ENCODE measurements at places on chromosomes 1 and 21.

- no peak for DNase-seq
Measured at GRCh38 chr1:29122682-29123052, 1.0 kb downstream of the TMEM200B start.

GRCh38 chr1:115261496-115261895 is 76.6 kb downstream of the NGF start:
- no peak for DNase-seq

- DNase-seq, result peak; percentile 74
Measured at GRCh38 chr1:26035959-26036755, 9.8 kb downstream of the SLC30A2 start.

DNA sequence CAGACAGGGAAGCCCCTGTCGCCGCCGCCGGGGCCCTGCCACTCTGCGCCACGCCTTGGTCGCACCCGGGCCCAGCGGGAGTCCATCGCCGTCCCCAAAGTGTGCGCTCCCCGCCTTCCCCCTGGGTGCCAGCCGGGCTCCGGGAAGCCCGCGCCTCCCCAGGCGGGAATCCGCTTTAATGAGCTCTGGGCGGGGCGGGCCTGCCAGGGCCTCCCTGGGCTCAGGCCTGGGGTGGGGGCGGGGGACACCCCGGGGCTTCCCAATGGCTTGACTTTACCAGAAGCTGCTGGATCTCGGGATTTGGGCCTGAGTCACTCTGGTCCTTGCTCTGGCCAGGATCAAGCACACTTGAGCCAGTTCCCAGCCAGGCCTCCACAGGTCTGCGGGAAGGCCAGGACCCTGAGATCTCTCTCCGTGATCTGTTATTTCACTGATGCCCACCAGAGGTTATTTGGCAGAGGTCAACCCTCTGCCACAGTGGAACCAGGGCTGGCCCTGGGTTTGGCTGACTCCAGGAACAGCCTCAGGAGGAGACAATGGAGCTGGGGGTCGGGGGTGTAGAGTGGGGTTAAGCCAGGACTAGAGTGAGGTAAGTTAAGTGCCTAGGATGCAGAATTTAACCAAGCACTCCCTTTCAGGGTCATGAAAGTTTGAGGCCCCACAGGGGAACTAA is 178.4 kb upstream of the EDN2 start:
- DNase-seq, result no peak

GRCh38 chr1:180631194-180631765 is 542 bp upstream of the XPR1 start:
- no peak for DNase-seq

DNA sequence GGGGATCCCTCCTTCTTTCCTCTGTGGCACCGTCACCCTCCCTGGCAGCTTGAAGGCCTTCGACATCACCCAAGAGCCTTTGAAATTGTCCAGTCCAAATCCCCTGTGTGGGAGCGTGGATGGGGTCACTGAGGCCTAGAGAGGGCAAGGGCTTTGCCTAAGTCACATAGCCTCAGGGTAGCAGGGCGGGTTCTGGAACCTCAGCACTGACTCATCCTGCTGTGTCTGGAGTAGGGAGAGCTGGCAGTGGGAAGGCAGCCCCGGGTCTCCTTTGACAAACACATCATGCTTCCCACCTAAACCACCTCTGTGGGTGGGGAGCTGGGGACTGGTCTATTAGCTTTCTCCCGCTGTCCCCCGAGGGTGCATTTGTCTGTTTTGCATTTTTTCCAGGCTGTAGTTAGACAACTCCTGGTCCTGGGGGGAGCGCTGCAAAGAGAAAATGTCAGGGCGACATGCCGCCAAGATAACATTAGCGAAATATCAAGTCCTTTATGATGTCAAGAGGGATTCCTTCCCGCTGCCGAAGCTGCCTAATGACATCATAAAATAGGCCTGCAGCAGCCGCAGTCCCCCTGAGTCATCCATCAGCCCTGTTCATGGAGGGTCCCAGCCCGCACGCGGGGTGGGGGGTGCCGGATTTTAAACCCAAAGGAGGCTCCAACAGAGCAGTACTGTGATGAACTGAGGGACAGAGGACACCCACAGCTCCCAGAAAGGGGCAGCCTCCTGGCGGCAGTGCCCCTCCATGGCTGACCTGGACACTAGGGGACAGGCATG is 77.0 kb upstream of the POU3F1 start:
- no peak for DNase-seq

- DNase-seq, result no peak
Measured at GRCh38 chr1:29706936-29707335, 470.6 kb downstream of the PTPRU start.

GRCh38 chr1:237901299-237901934 is 10.7 kb upstream of the ZP4 start:
- DNase-seq, result no peak

DNA sequence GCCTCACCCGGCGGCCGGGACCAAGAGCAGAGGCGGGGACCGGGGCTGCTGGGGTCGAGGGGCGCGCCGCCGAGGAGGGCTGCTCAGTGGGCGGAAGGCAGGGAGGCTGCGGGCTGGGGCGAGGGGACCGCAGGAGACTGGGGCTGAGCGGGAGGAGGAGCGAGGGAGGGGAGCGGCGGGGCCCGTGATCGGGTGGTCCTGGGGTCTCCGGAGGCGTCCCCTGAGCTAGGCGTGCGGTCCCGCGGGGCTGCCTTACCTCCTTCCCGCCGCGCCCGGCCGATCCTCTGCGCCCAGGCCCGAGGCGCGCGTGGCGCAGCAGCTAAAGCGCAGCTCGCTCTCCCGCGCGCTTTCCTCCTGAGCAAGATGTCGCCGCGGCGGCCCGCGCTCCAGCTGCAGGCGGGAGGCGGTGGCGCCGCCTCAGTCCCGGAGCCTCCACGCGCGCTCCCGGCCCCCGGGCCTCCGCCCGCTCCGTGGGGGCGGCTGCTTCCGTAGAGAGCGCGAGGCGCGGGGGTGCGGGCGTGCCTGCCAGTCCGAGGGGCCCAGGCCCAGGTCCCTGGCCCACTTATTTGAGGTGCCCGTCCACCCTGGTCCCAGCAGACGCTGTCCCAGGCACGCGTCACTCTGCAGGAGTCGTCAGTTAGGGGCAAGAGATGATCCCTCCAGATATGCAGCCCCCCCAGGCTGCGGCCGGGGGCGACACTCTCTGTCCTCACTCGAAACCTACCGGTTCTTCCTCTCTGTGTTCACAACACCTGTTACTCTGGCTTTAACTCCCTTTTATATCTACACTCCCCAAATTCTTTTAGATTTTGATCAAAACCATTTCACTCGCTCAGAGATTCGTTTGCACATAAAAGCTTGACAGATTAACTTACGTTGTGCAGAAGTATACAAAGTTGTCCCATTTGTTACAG is at the start of gene CCSAP:
Gene CCSAP, minus strand, starts transcription at position 392 of the 914 bp plus-strand sequence. CDS start 582 bp downstream, outside the sequence.
- DNase-seq, result peak; percentile 58

GRCh38 chr1:147527941-147528936 is 13.1 kb upstream of the BCL9 start:
- DNase-seq, result no peak

DNA sequence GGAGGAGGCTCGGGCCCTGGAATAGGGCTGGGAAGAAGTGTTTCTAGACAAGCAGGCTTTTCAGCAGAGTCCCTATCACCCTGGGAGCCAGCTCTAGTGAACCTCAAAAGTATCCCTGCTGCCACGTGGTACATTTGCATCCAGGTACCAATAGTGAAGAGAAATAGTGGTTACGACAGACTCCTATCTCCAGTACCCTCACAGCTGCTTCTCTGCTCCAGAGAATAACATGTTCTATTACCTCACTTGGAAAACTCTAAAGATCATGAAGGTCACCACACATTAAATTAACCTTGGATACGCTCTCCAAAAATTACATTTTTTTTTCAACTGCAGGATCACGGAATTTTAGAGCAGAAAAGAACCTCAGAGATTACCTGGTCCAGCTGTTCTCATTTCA is 230.4 kb upstream of the PLD5 start:
- DNase-seq, result no peak

- DNase-seq, result peak; percentile 29
Measured at GRCh38 chr1:67052741-67053534, 1.0 kb downstream of the SLC35D1 start.

DNA sequence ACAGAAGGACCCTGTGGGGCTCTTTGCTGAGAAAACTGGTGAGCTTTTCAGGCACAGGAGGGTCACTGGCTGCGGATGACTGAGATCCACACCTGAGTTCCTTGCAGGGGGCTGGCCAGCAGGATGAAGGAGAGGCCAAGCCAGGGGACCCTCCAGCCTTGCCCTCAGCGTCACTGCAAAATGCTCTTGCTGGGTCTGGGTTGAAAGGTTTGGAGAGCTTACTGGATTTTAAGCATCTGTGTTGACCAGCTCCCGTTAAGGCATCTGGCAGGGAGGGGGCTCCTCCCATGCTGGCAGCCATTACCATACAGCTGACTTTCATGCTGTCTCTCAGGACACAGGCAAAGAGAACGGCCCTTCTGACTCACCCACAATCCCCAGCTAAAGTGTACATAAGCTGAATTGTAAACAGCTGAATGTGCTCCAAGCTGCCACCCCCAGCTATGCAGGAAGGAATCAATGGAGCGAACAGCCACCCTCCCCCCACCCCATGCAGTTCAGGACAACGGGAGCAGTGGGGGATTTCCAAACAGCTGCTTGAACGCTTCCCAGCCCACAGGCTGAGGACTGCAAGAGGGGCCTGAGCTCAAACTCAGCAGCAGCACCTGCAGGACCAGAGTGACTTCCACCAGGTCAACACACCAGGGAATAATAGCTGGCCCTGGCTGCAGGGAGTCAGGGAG is 21.3 kb upstream of the A3GALT2 start:
- DNase-seq, result no peak

GRCh38 chr1:155909894-155910293 is 1.3 kb downstream of the RIT1 start:
- DNase-seq, result no peak

DNA sequence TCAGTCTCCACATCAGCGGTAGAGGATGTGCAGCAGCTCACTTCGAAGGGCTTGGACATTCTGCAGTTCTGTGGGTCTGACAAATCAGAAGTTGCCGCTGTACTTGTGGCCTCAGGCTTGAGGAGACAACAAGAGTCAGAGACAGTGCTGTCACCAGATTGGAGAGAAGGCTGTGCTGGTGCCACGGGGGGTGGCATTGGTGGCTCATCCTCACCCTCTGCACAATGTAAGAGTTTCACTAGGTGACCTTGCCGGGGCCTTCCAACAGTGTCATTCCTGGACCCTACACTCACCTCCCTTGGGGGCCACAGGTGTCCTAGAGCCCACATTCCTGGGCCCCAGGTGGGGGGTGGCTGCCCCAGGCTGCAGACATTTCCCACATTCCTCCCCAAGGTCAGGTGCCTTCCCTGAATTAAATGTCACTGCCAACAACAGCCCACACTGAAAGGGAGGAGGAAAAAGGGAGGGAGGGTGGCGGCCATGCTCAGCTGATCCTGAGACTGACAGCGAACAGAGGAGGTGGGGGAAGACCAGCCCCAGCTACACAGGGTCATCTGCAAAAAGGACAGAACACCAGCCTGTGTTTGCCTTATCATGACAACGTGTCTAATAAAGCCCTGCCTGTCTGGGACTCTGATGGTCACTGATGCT is 46.4 kb downstream of the TMCC2 start:
- no peak for DNase-seq

- no peak for DNase-seq
Measured at GRCh38 chr1:194230351-194231144, 1044.1 kb upstream of the B3GALT2 start.

GRCh38 chr1:28775121-28775942 is 36.6 kb upstream of the OPRD1 start:
- DNase-seq, result peak; percentile 51

DNA sequence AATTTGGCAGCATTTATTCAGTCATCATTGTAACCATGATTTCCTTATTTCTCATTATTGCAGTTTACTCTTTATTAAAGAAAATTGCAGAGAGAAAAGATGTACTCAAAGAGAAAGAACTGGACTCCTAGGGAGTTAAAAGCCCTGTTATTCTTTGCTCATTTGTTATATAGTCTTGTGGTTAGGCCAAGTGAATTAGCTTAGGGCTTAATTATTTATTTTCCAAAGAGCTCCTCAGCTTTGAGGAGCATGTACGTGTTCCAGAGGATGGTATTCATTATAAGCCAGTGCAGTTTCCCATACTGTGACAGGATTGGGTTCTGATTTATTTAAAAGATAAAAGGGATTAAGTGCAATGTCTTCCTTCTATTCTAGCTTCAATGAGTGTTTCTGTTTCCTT is 86.4 kb downstream of the GPR161 start:
- DNase-seq, result no peak

DNA sequence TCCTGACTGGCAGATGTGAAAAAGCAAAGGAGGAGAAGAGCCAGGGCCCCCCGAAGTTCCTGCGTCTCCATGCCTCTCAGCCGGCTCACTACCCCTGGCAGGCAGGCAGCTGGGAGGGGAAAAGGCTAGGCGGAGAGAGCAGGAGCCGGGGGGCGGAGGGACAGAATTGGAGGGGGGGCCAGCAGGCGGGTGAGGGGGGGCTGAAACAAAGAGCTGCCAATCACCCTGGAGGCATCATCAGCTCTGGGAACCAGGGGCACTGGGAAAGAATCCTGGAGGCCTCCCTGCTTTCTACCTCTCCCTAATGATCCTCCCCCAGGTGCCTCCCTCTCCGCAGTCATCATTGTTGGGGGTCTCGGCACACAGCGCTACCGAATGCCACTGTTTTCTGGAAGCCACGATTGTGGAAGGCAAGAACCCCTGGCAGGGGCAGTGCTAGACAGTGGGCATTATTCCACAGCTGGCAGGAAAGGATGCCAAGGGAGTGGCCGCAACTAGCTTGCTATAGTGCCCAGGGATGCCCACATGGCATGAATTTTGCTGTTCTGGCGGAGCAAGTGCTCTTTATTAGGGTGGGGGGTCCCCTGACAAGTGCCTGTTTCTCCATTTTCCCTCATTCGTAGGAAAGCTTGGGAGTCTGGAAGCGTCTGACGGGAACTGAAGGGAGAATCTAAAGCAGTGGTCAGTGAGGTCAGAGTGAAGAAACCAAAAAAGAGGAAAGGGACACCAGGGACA is at the start of gene THBS3:
Gene THBS3, minus strand, starts transcription at position 92 of the 735 bp plus-strand sequence. Its CDS starts 21 bp downstream, at position 71.
- no peak for DNase-seq

GRCh38 chr1:228378090-228378872 is 28.4 kb downstream of the TRIM11 start:
- peak; percentile 61 for DNase-seq

DNA sequence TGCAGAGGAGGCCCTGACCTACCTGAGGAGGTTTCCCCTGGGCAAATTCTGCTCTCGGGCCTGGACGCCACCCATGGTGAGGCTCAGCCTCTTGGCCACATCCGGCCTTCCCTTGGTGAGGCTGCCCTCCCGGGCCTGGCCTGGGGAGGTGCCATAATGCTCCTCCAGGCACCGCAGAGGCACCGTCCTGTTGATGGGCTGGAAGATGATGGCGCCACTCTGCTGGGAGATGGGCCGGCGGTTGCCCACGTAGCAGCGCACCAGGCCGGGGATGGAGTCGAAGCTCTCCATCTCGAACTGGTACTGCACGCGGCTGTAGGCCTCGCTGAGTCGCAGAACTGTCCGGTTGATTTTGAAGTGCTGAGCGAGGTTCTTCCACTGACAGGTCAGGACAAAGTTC is 92.7 kb downstream of the BCAR3 start:
- DNase-seq, result no peak
